CD4-positive, alpha-beta T cell treated with Interleukin-21 for 1 hour (primary cell): ENCODE measurements at places on chromosomes 3 and 15.

GRCh38 chr3:42702066-42702951, at the start of gene HHATL:
Gene HHATL (minus strand): TSS chr3:42702798. CDS start chr3:42700826, 1,972 bp downstream.
- DNase-seq: no peak

DNA sequence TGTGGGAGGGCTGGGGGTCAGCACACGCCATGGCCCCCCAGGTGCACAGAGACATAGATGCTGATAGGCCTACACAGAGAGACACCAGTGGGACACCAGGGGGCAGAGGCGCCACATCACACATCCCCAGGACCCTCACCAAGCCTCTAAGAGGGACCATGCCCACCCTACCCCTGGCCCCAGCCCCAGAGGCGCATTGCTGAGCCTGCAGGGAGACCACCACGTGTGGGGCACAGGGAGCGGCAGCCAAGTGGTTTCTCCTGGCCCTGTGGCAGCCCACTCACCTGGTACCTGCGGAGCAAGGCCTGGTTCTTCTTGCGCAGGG, 1.2 kb downstream of the CCDC9B start:
- no peak for DNase-seq

DNA sequence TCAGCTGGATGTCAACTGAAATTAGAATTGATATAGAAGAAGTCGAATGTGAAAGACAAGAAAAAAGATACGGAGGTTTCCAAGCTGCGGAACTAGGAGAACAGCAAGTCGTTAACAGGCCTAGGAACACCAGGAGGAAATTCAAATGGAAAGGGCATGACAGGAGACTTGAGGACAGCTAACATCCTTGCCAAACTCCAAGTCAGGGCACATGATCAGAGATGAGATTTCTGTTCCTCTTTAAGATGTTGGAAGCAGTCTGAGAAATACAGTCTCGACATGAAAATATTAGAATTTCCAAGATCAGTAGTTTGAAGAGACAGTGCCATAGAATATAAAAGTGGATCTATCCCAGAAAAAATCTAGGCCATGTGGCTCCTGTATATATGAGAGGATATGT, 5.0 kb downstream of the MYO5A start:
- no peak for DNase-seq

GRCh38 chr3:52406791-52407510, 38.0 kb downstream of the SEMA3G start:
- DNase-seq: no peak

- no peak for DNase-seq
Measured at GRCh38 chr3:141257961-141258360, 26.3 kb downstream of the PXYLP1 start.

GRCh38 chr3:52225452-52226228, at the start of gene TLR9:
Gene TLR9 (minus strand): TSS chr3:52225645. CDS start chr3:52225529, 116 bp downstream.
- no peak for DNase-seq

DNA sequence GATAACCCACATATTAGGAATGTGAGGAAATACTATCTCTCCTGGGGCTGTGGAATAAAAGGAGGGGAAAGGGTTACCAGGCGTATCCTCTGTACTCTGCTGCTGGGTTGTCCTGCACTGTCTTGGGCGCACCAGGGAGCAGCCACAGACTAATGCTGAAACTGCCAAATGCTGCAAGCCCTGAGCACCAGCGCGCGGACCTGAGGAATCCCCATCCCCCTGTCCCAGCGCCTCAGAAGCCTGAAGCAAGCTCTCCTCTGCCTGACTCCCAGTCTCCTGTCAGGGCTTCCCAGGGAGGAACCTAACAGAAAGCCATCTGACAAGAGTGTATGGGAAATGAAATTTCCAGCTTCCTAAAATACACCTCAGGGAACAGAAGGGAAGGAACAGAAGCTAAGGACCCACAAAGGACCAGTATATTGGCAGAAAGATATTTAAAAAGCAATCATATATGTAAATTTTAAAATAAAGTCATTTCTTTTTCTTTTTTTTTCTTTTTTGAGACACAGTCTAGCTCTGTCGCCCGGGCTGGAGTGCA, 158.3 kb upstream of the C2CD4B start:
- no peak for DNase-seq

DNA sequence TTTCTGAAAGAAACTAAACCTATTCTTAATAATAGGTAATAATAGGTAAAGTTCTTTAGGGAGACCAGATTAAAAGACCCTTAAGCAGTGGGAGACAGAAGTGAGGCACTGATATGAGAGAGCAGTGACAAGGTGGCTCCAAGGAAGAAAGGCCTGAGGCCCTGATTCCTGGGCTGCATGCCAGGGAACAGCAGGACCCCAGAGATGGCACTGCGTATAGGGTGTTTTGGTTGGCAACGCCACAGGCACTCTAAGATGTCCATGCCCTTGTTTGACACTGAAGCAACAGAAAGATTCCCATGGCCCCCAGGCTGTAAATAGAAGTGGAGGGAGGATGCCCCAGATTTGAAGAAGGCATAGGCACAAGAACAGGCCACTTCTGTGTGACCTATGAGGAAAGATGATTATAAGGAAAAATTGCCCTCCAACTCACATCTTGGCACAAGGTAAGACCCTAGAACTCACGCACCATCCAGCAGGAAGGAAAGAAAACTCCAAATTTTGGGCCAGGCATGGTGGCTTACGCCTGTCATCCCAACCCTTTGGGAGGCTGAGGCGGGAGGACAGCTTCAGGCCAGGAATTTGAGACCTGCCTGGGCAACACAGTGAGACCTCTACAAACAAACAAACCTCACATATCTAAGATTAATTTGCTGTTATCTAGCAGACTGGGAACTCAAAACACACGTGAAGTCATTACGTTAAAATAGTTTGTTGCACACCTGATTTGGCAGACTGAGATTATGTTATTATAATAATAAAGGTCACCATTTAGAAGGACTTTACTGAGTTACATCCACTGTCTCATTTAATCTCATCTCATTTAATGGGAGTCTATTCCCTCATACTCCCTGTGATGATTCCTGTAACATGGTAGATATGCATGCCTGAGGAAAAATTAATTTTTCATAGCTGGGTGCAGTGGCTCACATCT, 10.5 kb upstream of the BLM start:
- no peak for DNase-seq

- DNase-seq: no peak
Measured at GRCh38 chr15:83498801-83499200, 51.7 kb downstream of the SH3GL3 start.

DNA sequence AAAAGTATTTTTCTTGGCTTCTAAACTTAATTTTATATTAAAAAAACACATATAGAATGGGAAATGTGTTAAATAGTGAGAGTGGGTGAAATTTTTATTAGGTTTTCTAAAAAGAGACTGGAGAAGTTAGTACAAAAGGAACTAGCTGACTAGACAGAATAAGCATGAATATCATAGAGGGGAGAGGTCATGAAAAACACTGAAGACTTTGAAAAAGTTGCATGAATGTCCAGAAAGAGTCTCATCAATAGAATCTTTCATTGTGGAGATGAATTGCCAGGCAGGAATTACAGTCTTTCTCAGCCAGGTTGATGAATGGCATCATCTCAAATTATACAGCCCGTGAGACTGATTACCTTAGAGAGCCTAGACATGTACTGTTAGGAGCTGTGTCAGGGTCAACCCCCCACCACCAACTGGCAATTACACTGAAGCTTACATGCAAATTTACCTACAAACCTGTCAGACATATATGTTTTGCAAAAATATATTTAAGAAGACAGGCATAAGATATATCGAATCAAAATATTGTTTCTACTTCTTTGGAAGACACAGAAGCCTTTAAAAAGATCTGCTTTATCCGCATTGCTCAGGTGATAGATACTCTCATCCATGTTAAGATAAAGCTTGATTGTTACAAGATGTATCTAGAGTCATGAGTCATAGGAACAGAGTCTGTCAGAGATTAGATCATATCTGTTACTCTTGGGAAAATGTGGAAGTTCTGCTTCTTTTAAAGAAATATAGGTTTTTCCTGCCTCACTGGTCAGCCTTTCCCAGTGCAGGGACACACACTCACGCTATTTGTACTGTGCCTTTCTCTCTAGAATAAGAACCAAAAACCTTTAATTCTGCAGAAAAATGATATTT, 34.8 kb upstream of the PFN2 start:
- no peak for DNase-seq

DNA sequence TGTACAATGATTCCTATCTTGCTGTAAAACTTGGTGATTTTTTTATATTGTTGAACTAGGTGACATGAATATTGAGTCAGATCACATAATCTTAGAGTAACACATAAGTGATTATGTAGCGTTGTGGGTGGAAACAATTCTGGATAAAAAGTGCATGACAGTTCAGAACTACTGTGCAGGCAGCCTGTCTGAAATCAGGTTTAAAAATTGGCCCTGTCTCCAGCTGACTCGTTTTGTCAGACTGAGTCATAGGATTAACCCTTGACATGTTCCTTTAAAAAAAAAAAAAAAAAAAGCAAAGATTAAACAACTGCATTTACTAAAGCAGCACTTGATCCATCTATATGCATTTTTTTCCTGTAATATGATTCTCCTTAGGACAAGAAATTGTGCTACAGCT, 160.0 kb upstream of the CGNL1 start:
- DNase-seq: no peak

DNA sequence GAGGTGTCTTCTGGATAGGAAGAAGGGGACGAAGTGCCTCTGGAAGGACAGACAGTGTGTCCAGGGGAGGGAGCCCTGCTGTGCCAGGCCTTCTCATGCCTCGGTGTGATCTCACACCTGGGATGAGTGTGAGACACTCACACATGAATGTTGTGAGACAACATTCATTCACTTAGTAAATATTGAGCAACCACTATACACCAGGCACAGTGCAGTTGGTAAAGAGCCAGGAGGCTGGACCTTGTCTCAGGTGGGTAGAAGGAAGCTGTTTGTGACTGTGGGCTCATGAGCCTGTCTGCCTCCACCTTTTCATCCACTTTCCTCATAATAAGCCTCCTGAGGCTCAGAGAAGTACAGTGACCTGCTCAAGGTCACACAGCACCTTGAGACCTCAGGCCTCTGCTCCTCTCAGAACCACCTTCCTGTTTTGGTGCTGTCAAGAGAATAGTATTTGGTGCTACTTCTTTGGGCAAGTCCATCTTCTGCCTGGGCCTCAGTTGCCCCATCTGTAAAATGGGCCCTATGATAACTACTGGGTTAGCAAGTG, 20.9 kb downstream of the SLC6A6 start:
- no peak for DNase-seq

GRCh38 chr15:77989296-77990143, 88.0 kb downstream of the TBC1D2B start:
- DNase-seq: no peak

DNA sequence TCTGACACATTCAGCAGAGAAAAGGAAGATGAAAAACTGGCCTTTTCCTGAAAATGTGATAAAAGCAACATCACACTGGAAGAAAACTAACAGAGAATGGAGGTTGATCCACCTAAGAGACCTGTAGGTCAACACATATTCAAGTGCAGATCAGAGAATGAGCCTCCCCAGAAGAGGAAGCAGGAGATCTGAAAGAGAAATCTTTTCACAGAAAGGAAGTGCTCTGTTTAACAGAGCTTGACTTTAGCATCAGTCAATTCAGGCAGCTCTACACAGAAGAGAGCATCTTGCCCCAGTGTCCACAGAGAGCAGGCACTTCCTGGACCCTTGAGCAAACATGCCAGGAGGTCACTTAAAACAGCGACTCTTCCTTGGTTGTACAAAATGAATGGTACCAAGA, 655.4 kb upstream of the GBE1 start:
- DNase-seq: no peak

- DNase-seq: no peak
Measured at GRCh38 chr15:49229922-49230321, 59.9 kb downstream of the GALK2 start.
